ENCODE measurements at places on chromosomes 7 and 10.

DNA sequence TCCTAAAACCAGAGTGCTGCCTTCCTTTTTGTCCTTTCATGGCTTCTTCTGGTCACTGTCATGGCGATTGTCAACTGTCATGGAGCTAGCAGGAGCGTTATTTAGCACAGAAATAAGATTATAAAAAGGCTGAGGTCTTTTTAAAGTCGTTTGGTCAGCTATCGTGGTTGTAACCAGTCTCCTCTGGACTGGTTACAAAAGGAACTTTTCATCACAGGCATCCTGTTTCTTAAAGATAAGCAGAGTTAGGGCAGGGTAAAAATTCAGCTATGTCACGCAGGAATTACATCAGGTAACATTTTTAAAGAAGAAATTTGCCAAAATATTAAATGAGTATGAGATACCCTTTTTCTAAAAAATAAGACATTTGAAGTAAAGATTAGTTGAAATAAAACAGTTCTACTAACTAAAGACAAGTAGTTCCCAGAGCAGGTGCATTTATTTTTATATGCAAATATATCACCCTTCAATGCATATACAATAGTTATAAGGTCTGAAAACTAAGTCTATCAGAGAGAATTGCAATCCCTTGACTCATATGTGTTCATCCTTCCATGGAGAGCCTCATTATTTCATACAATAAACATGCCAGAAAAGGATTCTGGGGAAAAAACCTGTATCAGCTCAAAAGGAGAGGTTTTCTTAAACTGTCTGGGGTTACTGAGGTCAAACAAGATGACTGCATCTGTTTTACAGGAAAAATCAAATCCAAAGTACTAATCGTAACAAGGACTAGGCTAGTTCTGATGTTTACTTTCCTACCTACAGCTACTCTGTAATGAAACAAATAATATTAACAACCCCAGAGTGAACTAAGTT lies 20.9 kb downstream of the FAM24A start:
- DNase-seq = peak; percentile 46

- no peak for DNase-seq
These were observed 3.8 kb upstream of the IL6 start for GRCh38 chr7:22723181-22723601.

- DNase-seq = no peak
These were observed 18.2 kb downstream of the NT5C3A start for GRCh38 chr7:33044401-33044718.

DNA sequence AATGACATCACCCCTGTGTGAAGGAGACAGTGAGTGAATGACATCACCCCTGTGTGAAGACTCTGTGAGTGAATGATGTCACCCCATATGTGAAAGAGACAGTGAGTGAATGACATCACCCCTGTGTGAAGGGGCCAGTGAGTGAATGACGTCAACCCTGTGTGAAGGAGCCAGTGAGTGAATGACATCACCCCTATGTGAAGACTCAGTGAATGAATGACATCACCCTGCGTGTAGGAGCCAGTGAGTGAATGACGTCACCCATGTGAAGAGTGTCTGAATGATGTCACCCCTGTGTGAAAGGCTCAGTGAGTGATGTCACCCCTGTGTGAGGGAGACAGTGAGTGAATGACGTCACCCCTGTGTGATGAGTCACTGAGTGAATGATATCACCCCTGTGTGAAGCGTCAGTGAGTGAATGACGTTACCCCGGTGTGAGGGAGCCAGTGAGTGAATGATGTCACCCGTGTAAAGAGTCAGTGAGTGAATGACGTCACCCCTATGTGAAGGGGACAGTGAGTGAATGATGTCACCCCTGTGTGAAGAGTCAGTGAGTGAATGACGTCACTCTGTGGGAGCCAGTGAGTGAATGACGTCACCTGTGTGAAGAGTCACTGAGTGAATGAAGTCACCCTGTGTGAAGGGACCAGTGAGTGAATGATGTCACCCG lies 478.1 kb downstream of the PTPRN2 start:
- DNase-seq = no peak
